ENCODE measurements at places on chromosomes 2 and 18. TPM values are rescaled to one million over a fixed set of nuclear protein-coding genes. Genes with fewer than 3 reads are reported as not detected.

GRCh38 chr2:205642599-205643356 is 39.5 kb upstream of the NRP2 start:
- no peak for DNase-seq

DNA sequence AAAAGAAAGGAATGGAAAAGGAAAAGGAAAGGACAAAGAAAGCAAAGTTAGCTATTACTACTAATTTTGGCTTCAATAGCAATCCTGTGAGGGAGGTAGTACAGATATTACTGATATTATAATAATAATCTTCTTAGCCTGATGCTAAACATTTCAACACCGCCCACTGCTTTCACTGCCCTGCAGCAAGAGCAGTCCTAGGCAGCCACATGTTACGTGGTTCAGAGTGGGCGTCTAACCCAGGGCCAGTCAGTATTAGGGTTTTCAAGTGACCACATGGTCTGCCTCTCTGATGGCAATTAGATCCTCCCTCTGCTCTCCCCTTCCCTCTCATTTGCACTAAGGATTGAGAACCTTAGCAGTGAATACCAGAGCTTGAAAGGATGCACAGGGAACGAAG is 83.7 kb upstream of the ZNF397 start:
- no peak for DNase-seq

DNA sequence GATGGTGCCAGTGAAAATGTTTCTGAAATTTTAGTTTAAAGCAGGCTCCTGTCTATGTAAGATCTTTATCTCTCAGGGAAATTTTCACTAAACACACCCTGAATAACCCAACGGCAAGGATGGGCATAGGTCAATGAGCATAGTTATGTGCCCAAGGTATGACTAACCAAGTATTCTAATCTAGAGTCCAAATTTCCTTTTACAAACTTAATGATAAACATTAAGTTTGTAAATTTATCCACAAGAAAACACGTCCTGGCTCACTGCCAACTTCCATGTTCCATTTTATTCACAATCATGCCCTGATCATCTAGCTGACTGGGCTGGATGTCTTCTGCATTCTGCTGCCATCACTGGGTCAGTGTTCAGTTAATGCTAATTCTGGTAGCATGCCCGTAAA is 151.2 kb downstream of the SRBD1 start:
- no peak for DNase-seq

GRCh38 chr18:36376361-36376760 is 78.8 kb downstream of the FHOD3 start:
- DNase-seq: no peak

DNA sequence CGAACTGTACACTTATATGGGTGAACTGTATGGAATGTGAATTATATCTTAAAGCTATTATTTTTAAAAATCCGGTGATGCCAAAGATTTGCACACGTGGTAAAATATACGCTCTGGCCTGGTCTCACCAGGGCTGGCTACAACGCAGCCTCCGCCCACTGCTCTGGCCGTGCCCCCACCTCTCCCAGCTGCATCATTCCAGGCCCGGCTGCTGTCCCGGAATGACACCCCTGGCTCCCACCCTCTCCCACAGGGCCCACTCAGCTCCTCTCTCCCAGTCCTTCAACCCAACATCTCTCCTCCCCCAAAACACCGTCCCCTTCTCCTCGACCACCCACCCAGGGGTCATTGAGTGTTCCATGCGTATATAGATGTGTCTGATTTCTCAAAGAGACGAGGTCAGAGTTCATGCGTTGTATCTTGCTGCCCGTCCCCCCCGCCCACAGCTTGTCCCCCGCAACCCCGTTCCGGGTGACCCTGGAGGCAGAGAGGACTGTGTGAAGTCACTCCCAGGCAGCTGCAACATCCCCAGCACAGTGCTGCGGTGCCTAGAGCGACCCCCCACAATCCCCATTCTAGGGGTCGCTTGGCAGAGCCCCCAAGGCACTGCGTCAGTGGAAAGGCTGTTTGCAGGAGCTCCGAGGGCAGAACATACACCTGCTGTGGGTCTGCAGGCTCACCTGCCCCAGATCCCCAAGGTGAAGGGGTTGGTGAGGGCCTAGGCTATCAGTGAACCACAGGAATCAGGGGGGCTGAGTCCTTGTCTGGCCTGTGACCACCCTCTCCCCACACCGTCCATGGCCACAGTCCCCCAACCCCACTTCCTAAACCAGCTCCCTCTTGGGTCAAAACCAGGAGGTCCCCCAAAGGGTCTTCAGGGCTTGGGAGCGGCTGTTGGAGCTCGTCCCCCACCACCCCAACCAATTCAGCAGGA is 13.3 kb downstream of the DNMT3A start:
- no peak for DNase-seq

GRCh38 chr2:30963184-30963583 is 155.9 kb upstream of the CAPN13 start:
- DNase-seq: no peak

DNA sequence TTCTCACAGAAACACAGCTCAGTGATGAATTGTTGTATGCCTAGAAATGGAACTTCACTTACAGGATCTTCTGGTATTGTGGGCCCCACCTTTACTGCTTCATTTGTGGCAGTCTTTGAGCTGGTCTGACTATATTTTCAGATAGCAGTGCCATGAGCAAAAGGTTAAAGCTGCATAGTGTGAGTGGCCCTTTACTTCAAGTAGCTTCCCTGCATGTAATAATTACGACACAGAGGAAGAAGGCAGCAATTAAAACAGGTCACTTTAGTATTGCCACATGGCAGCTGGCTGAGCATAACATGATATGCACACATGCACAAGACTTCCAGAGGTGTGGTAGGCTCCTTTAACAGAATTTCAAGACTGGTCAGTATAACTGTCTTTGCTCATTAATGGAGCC is 426.3 kb upstream of the ZEB2 start:
- DNase-seq: no peak

- DNase-seq: no peak
Observed at GRCh38 chr18:6650127-6650507, 79.4 kb upstream of the ARHGAP28 start.

GRCh38 chr2:28484835-28485234 is 11.0 kb upstream of the PLB1 start:
- DNase-seq: no peak

- no peak for DNase-seq
Observed at GRCh38 chr2:233464056-233464455, 102.5 kb downstream of the USP40 start.

DNA sequence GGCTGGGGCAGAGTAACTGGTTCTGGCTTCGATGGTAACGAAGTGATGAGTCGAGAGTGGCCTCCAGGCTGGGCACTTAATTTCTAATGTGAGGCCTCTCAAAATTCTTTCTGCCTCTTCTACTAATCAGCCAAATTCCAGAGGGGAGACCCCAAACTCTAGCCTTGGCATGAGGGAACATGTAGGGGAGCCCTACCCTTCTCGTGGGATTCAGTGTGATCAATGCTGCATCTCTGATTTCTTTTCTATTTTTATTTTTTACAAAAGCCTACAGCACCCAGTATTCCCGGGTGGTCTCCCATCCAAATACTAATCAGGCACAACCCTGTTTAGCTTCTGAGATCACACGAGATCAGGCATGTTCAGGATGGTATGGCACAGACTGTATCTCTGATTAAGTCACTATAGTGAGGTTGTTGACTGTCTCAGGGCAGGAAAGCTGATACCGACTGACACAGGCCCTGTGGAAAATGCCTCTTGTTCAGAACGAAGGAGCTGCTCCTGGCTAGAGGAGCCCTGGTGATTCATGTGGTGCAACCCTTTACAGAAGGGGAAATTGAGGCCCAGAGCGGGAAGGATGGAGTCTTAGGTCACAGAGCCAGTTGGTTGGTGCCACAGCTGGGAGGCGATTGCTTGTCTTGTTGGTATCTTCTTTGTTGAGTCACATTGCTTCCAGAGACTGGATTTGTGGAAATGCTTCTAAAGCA is 126.3 kb upstream of the HS6ST1 start:
- DNase-seq: no peak

- no peak for DNase-seq
Observed at GRCh38 chr2:122009561-122009960, 254.1 kb downstream of the TSN start.

ACMSD gene
- total RNA-seq: not detected

SLC11A1 gene
- total RNA-seq: 1.2 TPM

TUBB8B gene
- total RNA-seq: not detected

ERICH2 gene
- not detected for total RNA-seq

FHOD3 gene
- total RNA-seq: not detected

REG3G gene
- not detected for total RNA-seq

CNTNAP5 gene
- not detected for total RNA-seq

ABCB11 gene
- not detected for total RNA-seq
